CD4-positive, alpha-beta T cell treated with Interleukin-21 for 1 hour (primary cell): ENCODE measurements at places on chromosomes 5 and 9.

GRCh38 chr5:121424976-121425375 is 426.7 kb upstream of the FTMT start:
- no peak for DNase-seq

GRCh38 chr5:1331861-1332405 is 13.0 kb downstream of the CLPTM1L start:
- no peak for DNase-seq

DNA sequence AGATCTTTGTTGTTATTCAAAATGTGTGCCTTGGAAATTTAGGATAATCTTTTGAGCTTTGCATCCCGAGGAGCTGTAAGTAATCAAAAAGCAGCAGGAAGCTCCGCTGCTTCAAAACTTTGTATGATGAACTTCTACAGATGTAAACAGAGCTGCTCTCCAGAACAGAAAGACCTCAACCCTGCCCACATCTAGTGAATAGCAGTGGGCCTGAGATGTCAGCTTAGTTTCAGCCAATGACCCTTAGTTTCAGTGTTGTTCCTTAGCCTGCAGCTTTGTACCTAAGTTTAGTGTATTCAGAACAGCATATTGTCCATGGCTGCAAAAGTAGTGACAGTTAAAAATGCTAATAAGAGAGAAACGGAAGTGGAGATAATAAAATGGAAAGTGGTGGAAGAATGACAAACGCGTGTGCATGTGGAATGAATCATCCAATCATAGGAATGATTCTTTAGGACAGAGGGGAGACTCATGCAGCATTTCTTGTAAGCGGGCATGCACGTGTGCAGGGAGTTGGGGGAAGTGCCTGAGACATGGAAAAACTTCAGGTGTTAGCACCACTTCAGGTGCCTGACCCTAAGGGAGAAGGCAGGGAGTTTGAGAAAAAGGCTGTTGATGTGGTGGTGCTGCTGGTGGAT is 24.9 kb downstream of the SNX24 start:
- no peak for DNase-seq

DNA sequence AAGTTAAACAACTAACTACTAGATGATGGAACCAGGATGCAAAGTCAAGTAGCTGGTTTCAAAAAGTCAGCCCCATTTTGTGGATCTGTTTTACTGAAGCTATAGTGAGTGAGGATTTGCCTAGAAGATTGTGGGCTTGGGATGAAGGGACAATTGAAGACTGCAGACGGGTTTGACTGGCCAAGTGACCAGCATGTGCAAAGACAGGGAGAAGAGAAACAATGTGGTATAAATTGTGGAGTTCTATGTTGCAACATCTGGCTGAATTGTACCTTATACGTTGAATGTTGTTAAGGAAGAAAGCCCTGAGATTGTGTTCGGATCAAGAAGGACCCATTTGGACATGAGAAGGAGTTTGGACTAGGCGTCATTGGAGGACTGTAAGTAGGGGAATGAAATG is 101.8 kb downstream of the MAT2B start:
- no peak for DNase-seq

- no peak for DNase-seq
Observed at GRCh38 chr5:62783374-62784057, 204.9 kb downstream of the LRRC70 start.

- DNase-seq: no peak
Observed at GRCh38 chr5:170070556-170071412, 34.9 kb upstream of the FOXI1 start.

- DNase-seq: no peak
Observed at GRCh38 chr5:5573798-5574380, 151.4 kb downstream of the ICE1 start.

DNA sequence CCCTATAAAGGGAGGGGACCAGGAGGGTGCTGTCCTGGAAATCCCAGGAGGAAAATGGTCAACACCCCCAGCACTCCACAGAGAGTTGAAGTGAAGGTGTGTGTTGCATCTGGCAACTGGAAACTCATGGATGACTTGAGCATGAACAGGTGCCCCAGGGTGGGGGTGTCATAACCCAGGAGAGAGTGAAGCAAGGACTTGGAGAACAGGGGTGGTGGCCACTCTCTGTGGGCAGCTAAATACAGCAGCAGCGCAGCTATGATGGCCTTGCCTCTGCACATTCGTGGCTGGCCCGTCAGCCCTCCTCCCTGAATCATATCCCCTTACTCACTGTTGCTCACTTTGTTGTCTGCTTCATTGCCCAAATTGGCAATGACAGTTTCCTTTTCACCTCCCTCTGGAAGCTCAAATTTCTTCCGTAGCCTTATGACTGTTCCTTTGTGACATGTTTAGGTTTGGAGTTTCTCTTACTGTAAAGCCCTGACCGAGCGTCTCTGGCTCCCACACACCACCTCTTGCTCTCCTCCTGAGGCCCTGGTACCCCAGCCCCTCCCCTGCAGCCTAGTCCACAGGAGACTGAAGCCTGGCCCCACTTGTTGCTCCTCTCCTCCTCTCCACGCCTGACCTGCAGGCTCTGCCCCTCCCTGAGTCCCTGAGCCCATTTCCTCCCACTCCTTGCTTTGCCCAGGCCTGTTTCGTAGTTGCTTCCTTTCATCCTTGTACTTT is 185.8 kb downstream of the CD180 start:
- DNase-seq: no peak

DNA sequence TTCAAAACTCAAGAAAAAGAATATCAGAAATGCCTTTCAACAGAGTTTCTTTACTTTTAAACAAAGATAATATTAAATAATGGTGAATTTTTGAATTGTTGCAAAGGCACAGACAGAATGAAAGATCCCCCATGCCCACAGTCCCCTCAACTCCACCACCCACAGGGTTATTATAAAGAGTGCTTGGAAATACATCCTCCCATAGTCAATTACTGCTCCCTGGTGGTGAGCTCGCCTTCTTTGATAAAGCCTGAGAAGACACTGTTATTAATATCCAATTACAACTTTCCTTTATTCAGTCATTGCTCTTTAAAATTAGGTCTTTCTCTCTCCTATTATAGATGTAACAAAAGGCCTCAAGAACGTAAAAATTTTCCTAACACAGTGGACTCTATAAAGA is 490.2 kb upstream of the RORB start:
- no peak for DNase-seq

DNA sequence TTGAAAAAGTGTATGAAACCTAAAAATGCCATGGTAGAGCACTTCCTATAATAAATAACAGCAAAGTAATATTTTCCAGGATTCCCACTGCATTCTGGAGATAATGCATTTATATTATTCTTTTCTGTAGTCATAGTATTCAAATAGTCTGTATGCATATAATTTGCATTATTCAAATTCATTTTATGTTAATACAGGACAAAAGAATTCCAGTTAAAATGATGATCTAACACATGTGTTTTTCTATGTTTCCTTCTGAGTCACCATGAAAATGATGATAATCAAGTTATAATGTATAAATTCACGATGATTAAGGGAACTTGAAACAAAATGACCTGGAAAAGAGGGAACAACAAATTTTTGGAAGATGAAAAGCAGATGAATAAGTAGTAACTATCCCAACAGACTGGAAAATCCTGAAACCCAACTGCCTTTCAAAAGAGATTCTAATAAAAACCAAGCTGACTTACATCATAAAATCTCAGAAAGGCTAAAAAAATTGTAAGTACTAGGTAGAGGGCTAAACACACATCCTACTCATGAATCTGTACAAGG is 358.6 kb upstream of the PAPPA start:
- DNase-seq: no peak

- DNase-seq: peak; percentile 10
Observed at GRCh38 chr9:86614871-86615849, 260.9 kb upstream of the TUT7 start.

DNA sequence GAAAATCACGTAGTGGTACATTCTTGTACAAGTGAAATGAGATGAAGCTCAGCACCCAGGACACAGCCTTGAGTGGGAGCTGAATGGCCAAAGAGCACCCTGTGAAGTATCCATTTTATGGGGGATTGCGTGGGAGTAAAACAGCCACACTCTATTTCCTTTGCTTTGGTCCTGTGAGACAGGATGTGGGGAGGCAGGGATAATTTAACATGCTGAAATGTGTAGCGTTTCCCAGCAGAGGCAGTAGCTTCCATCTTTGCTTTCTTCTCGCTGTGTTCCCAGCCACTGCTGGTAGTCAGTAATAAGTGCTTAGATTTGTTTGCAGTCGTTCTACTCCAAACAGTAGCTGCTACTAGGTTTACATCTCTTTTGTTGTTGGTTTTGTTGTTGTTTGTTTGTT is 4.4 kb downstream of the IL31RA start:
- DNase-seq: no peak

GRCh38 chr9:123426406-123426805 is 70.4 kb downstream of the CRB2 start:
- DNase-seq: no peak

- peak; percentile 62 for DNase-seq
Observed at GRCh38 chr5:94524841-94525697, 93.3 kb downstream of the KIAA0825 start.

GRCh38 chr9:27184556-27185351 is 75.7 kb downstream of the TEK start:
- no peak for DNase-seq
